NCI-H2029 treated with DMSO at 0.1 percent for 48 hours (cell line): ENCODE measurements at places on chromosomes 2 and 18.

GRCh38 chr2:200131307-200131706 lies 175.2 kb upstream of the SPATS2L start:
- no peak for DNase-seq

GRCh38 chr2:63755965-63756364 lies 85.7 kb upstream of the UGP2 start:
- no peak for DNase-seq

DNA sequence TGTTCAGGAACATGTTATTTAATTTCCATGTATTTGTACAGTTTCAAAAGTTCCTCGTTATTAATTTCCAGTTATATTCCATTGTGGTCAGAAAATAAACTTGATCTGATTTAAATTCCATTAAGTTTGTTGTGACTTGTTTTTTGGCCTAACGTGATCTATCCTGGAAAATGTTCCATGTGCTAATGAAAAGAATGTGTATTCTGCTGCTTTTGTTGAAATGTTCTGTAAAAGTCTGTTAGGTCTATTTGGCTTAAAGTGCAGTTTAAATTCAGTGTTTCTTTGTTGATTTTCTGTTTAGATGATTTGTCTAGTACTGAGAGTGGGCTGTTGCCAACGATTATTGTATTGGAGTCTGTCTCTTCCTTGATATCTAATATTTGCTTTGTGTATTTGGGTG lies 148.0 kb downstream of the UBR3 start:
- no peak for DNase-seq

GRCh38 chr2:179950391-179950790 lies 56.7 kb downstream of the CWC22 start:
- DNase-seq, result no peak

DNA sequence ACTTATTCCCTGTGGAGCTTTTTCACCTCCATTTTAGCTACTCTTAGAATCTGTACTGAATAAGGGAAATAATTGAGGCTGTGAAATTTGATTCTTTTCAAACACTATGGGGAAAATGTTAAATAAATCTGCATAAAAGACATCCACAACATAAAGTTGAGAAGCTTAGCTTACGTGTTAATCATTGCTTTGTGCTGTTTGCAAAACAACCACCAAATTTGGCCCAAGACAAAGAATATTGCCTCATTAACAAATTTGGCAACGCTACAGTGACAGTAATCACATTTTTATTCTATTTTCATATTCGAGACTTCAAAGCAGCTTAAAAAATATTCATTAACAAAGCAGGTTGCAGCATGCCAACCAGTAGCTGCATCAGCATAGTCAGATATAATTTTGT lies 437.6 kb downstream of the DPP10 start:
- no peak for DNase-seq

GRCh38 chr2:200335657-200336056 lies 29.2 kb downstream of the SPATS2L start:
- DNase-seq, result no peak

DNA sequence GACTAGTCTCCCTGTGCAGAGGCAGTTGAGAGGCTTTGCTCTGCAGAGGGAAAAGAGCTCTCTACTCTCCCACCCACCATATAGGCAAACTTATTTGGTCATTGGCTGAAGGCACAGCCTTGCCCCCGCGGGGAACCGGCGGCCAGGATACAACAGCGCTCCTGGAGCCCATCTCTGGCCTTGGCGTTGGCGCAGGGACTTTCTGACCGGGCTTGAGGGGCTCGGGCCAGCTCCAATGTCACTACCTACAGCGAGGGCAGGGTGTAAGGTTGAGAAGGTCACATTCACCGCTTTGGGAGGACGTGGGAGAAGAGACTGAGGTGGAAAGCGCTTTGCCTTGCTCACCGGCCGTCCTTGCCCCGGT lies 2.2 kb downstream of the ONECUT2 start:
- DNase-seq, result peak; percentile 13

GRCh38 chr18:42689310-42689709 lies 426.2 kb downstream of the RIT2 start:
- DNase-seq, result no peak

GRCh38 chr2:38060236-38061018 lies 15.5 kb downstream of the CYP1B1 start:
- DNase-seq, result no peak

- DNase-seq, result no peak
These were observed 23.9 kb downstream of the CTLA4 start for GRCh38 chr2:203891474-203891873.

- peak; percentile 23 for DNase-seq
These were observed 24.8 kb upstream of the RPE start for GRCh38 chr2:209977386-209978239.

- DNase-seq, result no peak
These were observed 155.7 kb upstream of the SH3BP4 start for GRCh38 chr2:234796045-234796591.

GRCh38 chr2:69665152-69665551 lies 21.6 kb upstream of the AAK1 start:
- DNase-seq, result no peak

- no peak for DNase-seq
These were observed 144.2 kb downstream of the TCF4 start for GRCh38 chr18:55443776-55444175.

- DNase-seq, result no peak
These were observed 37.8 kb upstream of the RBM44 start for GRCh38 chr2:237760506-237761502.

- no peak for DNase-seq
These were observed 42.4 kb downstream of the PLCL1 start for GRCh38 chr2:197846777-197847176.

- no peak for DNase-seq
These were observed 186.4 kb upstream of the SLC39A10 start for GRCh38 chr2:195470622-195471021.

DNA sequence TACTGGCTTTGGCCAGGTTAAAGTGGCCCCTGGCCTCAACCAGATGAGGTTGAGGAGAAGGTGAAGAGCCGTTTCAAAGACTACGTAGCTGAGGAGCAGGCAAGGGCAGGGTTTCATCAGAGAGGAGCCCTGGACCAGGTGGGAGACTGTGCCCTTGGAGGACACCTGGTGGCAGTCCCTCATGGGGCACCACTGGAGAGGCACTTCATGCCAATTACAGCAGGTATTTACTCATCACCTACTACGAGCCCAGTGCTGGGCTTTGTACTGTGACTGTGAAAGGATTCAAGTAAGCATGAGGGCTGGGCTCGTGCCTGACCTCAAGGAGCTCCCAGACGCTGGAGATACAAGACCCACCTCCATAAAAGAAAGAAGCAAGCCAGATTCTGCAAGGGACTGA lies 37.6 kb downstream of the SMAD7 start:
- no peak for DNase-seq

- peak; percentile 19 for DNase-seq
These were observed 141.4 kb downstream of the SCG2 start for GRCh38 chr2:223460774-223461211.

DNA sequence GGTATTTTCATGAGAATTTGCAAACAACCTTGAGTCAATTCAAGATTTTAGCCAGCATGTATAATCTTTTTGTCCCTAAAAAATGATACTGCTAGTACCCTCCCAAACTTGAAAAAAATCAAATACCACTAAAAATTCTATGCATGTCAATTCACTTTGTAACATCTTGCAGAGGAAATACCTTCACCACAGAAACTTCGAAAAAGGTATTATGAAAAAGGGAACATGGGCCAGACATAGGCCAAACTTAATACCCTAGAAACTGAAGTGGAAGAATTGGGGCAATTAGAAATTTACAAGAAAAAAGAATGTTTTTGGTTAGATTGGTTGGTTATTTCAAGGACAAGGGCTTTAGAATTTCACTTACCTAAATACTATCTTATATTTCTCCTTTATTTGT lies 48.5 kb downstream of the PAX3 start:
- DNase-seq, result no peak

DNA sequence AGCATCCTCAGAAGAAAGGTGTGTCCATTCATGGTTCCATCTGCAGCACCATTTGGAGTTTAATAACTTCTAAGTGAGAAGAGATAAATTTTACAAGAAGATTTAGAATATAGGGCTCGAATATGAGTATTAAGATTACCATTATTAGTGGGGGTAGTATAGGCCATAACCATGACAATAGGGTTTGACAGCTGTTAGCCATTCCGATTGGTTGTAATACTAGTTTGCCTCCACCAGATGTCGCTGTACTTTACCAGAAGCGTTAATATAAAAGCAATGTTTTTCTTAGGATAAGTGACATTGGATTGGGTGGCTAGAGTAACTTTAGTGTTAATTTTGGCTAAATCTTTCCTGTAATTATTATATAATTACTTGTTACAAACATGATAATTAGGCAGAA lies 107.5 kb upstream of the SRD5A2 start:
- no peak for DNase-seq

- no peak for DNase-seq
These were observed 49.5 kb upstream of the DTNA start for GRCh38 chr18:34660572-34660971.

- no peak for DNase-seq
These were observed 200.4 kb downstream of the INO80D start for GRCh38 chr2:205885492-205886099.

GRCh38 chr2:174524527-174524926 lies 37.7 kb upstream of the GPR155 start:
- no peak for DNase-seq

DNA sequence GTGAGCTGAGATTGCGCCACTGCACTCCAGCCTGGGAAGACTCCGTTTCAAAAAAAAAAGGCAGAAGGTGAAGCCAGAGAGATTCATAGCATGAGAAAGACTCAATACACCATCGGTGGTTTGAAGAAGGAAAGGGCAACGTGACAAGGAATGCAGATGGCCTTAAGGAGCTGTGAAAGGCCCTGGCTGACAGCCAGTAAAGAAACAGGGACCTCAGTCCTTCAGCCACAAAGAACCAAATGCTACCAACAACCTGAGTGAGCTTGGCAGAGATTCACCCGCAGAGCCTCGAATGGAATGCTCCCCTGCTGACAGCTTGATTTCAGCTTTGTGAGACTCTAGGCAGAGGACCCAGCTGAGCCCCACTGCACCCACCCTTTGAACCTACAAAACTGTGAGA lies 154.9 kb upstream of the NDUFV2 start:
- DNase-seq, result no peak

DNA sequence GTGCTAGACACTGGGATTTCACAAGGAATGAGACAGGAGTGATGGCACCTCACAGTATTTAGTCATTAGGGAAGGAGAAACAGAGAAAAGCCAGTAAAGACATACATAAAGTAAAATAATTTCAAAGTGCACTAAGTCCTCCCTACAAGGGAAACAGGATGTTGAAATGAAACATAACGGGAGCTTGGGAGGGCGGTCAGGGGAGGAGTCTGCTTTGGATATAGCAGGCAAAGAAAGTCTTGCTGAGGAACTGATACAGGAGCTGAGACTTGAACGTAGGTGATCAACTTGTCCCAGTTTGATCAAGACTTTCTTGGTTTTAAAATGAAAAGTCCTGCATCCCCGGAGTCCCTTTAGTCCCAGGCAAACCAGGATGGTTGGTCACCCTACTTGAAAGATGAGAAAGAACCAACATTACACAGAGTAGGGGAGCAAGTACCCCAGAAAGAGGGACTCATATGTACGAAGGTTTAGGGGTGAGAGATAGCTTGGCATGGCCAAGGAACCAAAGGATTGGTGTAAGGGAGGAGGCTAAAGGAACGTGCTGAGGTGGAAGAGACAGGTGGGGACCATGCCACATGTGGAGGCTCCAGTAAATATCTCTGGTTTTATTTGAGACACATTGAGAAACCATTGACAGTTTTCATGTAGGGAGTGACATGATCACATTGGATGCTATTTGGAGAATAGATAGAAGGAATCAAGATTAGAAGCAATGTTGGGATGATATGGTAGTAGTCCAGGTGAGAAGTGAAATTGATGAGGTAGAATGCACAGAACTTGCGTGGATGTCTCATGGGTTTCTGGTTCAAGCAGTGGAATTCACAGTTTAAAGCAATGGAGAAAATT lies 28.4 kb downstream of the FBXO48 start:
- DNase-seq, result no peak

- no peak for DNase-seq
These were observed 157.2 kb upstream of the TMEM200C start for GRCh38 chr18:6052449-6052913.

- DNase-seq, result no peak
These were observed 187.4 kb downstream of the TMEM247 start for GRCh38 chr2:46666754-46667153.

GRCh38 chr2:20611844-20612356 lies 39.0 kb downstream of the HS1BP3 start:
- DNase-seq, result no peak

DNA sequence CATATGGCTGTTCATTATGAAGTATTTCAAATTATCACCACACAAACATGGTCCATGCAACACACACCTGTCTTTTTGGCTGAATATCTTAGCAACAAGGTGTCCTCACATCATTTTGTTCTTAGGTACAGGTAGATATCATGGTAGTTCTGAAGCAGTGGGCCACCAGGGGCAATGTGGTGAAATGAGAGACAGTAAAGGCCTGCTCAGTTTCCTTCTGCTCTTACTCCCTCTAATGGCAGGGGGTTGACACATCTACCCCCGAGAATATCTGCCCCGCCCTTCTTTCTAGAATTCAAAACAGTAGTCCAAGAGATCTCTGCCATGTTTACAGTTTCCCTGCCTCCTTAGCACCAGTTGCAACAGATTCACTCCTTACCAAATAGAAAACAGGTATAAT lies 147.0 kb upstream of the KLHL14 start:
- peak; percentile 15 for DNase-seq

DNA sequence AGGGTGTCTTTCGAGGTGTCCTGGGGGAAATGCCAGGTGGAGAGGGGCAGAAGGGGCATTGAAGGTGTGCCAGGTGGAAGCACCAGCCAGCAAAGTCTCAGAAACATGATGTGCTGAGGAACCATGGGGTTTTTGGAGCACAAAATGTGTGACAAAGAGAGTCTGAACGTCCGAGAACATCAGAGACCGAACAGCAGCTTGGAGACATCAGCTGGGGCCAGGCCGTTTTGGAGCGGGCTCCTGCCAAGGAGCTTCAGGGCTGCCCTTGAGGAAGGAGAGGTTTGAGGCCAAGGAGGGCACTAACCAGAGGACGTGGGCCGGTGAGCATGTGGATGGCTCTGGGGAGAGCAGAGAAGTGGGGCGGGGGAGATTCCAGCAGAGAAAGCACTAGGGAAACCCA lies 5.3 kb upstream of the MBP start:
- DNase-seq, result no peak

GRCh38 chr2:128623776-128624761 lies 305.4 kb upstream of the HS6ST1 start:
- DNase-seq, result peak; percentile 0

DNA sequence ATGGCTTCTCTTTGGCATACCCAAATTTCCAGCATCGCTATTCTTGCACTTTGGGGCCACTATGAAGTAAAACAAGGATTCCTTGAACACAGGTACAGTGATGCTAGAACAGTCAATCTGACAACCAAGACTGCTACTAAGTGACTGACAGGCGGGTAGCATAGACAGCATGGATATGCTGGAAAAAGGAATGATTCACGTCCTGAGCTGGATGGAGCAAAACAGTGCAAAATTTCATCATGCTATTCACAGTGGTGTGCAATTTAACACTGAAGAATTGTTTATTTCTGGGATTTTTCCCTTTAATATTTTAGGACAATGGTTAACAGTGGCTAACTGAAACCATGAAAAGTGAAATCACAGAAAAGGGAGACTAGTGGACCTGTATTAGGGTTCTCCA lies 1511.2 kb upstream of the ZEB2 start:
- no peak for DNase-seq
